ENCODE measurements at places on chromosomes 5 and 9.

GRCh38 chr9:114484854-114485443 lies 20.3 kb downstream of the WHRN start:
- DNase-seq: no peak

GRCh38 chr9:71747576-71747975 lies 20.7 kb downstream of the CEMIP2 start:
- peak; percentile 49 for DNase-seq

DNA sequence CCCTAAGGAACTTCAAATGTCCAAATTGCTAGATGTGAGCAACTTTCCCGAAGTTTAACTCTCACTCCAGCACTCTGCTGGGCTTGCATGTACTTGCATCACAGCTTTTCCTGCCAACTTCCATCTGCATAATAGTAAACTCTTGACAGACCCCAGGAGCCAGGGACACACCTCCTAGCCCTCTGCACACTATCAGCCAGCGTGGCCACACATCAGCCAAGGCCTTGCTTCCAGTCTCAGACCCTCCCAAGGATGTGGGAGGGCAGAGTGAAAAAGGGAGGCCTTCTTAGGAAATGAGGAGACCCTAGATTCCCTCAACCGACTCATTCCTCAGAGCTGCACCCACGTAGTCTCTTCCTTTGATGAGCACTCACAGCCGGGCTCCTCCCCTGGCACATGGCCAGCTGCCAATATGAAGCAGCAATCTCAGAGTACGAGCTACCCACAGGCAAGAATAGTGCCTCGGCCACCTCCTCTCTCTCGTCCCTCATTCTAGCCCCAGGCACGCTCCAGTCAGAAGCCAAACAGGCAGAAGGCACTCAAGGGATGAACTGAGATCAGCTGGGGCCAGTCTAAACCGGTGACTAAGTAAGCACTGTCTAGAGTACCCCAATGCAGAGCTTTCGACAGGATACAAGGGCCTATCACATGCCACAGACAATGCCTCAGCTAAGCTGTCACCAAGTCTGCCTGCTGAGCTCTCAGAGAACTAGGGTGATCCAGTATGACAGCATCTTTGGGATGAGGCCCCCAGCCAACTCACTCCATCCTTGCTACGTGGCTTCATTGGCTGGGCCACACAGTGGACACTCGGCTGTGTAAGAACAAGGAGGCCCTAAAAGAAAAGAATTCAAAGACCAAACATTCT lies 2.3 kb downstream of the P4HA2 start:
- DNase-seq: no peak

DNA sequence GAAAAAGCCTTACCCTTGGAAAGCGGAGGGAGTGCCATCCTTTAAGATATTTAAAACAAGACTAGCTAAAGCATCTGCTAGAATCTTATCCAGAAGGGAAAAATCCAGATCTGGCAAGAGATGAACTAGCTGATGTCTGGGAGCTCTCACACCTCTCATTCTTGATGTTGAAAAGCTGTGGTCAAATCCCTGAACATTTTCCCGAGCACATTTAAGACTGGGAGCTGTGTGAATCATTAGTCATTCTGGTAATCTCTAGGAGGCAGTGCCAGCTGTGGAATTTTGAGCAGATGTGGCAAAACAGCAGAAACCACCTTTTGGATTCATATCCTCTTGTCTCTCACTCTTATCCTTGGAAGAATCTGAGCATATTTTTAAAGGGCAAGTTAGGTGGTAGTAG lies 218.0 kb downstream of the MAN2A1 start:
- no peak for DNase-seq

DNA sequence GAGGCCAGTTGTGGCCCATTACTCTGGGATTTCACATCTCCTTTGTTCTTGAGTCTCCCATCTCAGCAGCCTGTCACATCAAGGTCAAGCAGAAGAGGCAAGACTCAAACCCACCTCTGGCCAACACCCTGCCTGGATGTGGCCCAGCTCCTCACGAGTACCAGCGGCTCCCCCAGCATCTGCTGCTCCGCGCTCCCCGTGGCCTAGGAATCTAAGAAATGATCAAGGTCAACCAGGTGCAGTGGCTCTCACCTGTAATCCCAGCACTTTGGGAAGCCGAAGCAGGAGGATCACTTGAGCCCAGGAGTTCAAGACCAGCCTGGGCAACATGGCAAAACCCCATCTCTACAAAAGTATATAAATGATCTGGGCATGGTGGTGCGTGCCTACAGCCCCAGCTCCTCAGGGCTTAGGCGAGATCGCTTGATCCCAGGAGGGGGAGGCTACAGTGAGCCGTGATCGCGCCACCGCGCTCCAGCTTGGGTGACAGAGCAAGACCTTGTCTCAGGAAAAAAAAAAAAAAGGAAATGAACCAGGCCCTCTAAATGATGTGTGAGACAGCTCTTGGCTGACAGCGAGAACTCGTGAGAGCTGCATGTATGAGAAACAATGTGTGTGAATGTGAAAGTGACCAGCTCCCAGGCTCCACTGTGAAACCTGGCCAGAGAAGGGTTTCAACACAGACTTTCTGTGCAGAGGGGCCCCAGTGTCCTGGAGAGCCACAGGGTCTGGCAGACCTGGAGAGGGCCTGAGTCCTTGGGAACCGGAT lies 61.6 kb upstream of the ANGPTL2 start:
- DNase-seq: no peak

GRCh38 chr5:69494452-69494851 lies 1.9 kb downstream of the OCLN start:
- DNase-seq: no peak

GRCh38 chr5:78659714-78660113 lies 11.1 kb upstream of the LHFPL2 start:
- DNase-seq: peak; percentile 89

GRCh38 chr5:31487506-31487905 lies 44.4 kb downstream of the DROSHA start:
- peak; percentile 5 for DNase-seq

- DNase-seq: no peak
Observed at GRCh38 chr5:137306903-137307302, 192.2 kb downstream of the SPOCK1 start.

GRCh38 chr5:56588636-56589480 lies 226.5 kb upstream of the MAP3K1 start:
- no peak for DNase-seq

DNA sequence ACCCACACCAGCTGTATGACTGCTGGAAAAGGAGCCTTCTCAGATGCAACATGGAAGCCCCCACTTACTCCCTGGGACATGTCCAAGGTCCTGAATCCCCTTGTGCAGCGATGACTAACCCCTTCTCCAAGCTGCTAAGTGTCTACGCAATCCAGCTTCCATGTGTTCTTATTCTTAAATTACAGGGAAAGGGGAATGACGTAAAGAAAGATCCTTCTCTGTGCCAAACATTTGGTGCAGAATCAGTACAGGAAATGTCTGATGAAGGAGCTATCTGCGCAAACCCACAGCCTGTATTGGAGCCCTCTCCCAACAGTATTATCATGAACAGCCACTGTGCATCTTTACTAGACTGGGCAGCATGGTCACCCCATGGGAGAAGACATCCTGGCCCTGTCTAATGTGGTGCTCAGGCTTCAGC lies 183.2 kb downstream of the FRMD3 start:
- DNase-seq: no peak

GRCh38 chr9:79974806-79975422 lies 403.1 kb downstream of the TLE4 start:
- no peak for DNase-seq

DNA sequence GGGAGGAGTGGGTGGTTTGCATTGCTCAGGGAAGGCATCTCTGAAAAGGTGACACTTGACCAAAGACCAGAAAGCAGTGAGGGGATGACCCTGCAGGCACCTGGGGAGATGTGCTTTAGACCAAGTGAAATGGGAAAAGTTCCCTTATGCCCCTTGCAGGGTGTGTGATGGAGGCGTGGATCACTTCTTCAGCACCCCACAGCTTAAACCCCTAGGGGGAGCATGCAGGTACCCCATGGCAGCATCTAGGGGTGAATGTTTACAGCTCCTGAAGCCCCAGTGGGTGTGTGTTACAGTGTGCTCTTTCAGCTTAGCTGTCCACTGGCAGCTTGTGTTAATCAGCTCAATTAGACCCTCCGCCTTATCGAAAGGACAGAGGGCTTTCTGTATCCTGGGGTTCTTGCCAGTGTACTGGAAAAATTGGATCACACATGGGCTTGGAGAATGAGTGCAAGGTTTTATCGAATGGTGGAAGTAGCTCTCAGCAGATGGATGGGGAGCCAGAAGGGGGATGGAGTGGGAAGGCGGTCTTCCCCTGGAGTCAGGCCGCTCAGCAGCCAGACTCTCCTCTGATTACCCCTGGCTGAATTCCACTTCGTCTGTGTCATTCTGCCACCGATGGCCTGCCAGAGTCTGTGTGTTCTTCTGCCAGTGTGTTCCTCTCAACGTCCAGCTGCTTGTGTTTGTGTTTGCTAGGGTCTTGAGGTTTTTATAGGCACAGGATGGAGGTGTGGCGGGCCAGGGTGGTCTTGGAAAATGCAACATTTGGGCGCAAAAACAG lies 6.3 kb downstream of the BHMT2 start:
- no peak for DNase-seq

- DNase-seq: no peak
Observed at GRCh38 chr5:32780508-32780919, 69.4 kb downstream of the NPR3 start.

DNA sequence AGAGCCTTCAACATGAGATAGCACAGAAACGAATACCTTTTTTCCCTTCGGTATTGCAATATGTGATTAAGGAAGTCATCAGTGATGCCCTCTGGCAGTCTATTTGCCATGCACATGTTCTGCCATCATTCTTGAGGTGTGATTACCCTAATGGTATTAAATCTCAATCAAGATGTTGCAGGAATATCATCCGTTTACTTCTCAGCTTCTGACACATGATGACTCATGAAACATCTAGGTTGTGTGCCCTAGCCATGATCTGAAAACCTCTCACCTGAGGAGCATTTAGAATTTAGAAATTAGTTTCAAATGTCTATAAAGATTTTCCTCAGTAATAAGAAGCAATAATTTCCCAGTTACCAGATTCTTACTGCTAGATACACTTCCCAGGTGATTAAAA lies 209.1 kb downstream of the ADGRV1 start:
- no peak for DNase-seq

DNA sequence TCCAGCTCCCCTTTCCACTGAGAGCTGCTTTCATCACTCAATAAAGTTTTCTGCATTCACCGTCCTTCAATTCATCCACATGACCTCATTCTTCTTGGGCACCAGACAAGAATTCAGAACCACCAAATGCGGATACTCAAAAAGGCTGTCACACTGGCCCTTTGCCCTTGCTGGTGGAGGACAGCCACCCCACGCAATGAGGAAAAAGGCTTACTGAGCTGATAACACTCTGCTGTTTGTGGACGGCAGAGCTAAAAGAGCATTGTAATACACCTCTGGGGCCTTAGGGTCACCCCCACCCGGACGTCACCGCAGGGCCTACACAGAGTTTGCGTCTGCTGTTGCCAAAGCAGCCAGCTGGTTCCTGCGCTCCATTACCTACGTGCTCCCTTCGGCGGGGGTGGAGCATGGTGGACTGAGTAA lies 51.2 kb upstream of the ZNF608 start:
- DNase-seq: no peak

DNA sequence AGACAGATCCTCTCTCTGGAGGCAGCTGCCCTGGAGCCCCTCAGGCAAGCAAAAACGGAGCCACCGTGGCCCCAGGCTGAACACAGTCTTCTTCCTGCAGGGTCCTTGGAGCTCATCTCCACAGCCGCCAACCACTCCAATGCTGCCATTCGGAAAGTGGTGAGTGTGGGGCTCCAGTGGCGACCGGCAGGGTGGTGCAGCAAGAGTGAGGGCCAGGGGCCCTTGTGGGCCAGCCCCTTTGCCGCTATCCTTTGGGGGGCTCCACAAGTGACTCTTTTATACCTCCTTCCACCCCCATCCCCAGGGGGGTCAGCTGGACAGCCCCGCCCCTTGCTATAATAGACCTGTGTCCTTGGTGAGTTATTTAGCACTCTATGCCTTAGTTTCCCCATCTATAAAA lies 47.4 kb upstream of the SUSD3 start:
- DNase-seq: no peak

GRCh38 chr5:9653811-9654210 lies 23.7 kb upstream of the TAS2R1 start:
- peak; percentile 75 for DNase-seq

GRCh38 chr5:82494942-82495341 lies 216.8 kb upstream of the RPS23 start:
- DNase-seq: peak; percentile 13

DNA sequence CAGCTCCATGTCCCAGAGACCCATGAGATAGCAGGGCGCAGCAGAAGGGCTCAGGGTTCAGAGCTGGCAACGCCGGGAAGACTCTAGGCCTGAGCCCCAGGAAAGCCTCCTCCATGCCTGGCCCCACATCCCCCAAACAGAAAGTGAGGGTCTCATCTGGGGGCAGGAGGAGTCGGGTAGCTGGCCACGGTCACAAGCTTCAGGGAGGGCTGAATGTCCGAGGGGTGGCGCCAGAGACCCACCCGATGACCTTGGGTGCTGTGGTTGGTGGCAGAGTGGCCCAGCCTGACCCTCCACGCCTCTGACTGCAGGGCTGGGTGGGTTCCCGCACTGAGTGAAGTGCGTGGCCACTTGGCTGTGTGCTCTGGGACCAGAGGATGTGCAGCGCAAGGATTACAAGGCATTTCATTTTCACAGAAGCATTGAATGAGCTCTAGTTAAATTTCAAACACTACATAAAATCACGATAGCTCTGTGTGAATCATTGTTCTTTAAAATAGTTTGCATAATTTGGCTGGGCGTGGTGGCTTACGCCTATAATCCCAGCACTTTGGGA lies 3.0 kb downstream of the C8G start:
- peak; percentile 72 for DNase-seq

DNA sequence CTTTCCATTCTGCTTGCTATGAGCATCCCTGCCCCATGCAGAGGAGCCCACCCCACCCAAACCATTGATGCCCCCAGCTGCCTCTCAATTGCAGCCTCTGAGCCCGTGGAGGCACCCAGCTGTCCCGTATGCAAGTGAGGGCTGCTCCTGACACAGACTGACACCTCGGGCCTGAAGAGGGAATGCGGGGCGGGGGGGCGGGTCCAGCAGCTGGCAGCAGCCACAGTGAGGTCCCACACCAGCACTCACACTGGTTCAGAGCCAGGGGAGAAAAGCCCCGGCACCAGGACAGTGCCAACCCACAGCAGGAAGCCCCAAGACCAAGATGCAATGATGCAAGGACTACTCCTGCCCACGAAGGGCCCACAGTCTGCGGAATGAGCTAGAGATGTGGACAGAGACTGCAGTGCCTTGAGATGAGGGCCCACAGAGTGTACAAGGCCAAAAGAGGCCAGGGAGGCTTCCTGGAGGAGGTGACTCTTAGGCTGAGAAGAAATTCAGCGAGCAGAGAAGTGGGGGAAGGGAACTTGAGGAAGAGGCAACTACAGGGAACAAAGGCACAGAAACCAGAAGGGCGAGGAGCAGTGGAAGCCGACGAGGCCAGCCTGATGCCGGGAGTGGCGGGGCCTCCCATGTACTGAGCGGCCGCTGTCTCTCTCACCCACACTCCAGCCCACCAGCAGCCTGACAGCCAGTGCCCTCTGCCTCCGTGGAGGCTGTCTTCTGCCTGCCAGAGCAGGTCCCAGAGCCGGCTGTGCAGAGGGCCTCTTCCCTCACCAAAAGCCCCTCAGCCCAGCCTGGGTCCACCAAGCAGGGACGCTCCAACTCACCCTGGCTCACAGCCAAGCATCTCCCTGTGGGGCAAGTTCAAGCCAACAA lies 9.2 kb downstream of the EEIG1 start:
- no peak for DNase-seq

GRCh38 chr9:5569409-5569808 lies 59.1 kb downstream of the PDCD1LG2 start:
- DNase-seq: peak; percentile 96

Measured in OCI-M1 (cell line).